Fibroblast of skin of right quadriceps (primary cell): ENCODE measurements at places on chromosomes 2 and 18.

GRCh38 chr18:37391698-37392548, 173.7 kb downstream of the CELF4 start:
- DNase-seq: no peak

DNA sequence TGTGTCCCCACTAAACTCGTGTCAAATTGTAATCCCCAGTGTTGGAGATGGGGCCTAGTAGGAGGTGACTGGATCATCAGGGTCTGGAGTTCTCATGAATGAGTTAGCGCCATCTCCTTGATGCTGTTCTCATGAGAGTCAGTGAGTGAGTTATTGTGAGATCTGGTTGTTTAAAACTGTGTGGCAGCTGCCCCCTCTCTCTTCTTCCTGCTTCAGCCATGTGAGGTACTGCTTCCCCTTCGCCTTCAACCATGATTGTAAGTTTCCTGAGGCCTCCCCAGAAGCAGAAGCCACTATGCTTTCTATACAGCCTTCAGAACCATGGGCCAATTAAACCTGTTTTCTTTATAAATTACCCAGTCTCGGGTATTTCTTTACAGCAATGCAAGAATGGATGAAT, 50.4 kb downstream of the AP1S3 start:
- no peak for DNase-seq

GRCh38 chr2:28780496-28780895, 28.9 kb downstream of the PPP1CB start:
- DNase-seq: no peak

DNA sequence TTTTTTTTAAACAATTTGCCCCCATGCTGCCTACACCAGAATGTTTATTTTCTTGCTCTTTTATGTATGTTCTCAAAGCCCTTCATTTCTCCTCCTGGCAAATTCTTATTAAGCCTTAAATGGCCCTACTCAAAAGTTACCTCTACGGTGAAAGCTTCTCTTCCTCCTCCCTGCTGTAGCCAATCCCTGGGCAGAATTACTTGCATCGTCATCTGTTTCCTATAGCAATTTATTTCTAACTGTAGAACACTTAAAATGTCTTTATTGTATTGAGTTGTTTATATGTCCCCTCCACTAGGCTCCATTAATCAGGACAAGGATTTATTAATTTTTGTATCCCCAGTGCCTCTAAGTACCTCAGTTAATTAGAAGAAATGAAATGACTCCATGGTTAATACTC, 2.5 kb upstream of the RAD51AP2 start:
- no peak for DNase-seq

DNA sequence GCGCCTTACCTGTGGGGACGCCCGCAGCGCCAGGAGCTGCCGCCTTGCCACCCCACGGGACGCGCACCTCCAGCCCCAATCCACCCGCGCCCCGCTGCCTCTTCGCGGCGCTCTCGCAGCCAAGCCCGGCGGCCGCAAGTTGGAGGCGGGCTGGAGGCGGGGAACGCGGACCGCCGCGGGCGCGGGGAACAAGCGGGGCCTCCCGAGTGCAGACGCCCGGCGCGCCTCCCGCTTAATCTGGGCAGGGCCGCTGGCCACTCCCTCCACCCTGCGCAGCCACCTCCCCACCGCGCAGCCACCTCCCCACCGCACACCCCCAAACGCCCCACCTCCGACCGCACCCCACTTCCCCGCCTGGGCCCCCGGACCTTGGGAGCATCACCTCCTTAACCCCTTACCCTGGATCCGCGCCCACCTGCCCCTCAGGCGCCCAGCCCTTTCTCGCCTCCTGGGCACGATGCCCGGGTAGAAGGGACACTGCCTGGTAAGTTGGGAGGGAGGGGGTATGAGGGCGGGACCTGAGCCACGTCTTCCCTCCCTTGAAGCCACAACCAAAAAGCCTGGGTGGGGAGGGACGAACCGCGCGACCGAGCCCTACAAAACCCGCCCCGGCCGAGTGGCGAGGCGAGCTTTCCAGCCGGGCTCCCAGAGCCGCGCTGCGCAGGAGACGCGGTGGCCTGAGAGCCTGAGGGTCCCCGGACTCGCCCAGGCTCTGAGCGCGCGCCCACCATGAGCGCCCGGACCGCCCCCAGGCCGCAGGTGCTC, at the start of the genes COL4A3 and COL4A4:
Gene COL4A3, plus strand, starts transcription at position 627 of the 765 bp plus-strand sequence. Its CDS starts 103 bp downstream, at position 730.
Gene COL4A4, minus strand, starts transcription at position 208 of the 765 bp plus-strand sequence. CDS start 16,722 bp downstream, outside the sequence.
- DNase-seq: no peak

GRCh38 chr2:1974397-1974796, 230.1 kb upstream of the PXDN start:
- DNase-seq: peak; percentile 76

GRCh38 chr2:175234153-175234552, 52.6 kb upstream of the ATP5MC3 start:
- peak; percentile 75 for DNase-seq

- no peak for DNase-seq
Measured at GRCh38 chr2:86052676-86053075, 53.0 kb downstream of the POLR1A start.

DNA sequence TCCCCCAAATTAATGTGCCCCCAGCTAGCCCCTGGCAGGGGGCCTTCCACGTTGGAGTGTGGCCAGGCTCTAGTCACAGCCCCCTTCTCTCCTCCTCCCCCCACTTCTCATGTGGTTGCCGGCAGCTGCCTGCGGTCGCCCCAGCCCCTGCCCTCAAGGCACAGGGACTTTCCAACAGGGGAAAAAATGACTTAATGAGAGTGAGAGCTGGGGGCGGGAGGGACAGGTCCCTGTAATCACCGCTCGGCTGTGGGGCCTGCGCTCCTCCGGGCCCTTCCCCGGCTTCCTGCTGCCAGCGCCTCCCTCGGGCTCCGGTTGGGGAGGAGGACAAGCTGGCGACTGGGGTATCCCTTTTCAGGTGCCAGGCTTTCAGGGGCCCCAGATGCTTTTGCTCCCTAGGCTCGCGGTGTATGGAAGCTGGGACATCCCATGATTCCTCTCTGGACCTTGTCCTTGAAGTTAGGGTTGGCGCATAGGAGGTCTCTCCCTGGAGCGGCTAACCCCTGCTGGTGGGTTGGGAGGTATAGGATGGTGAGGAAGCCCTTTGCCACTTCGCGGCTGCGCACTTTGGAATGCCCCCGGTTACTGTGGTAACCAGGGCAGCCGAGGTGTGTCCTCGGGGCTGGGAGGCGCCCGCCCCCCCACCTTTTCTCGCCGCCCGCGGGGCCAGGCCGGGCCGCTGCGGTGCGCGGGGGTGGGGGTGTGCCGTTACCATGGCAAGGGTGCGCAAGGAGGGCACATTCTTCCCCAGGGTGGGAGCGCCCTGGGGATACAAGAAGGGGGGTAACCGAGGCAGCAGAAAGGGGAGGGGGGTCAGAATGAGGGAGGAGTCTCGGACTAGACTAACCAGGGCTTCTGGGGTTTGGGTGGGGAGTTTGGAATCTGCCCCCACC, 16.1 kb downstream of the WNT10A start:
- no peak for DNase-seq

GRCh38 chr18:13615432-13615861, 110.9 kb downstream of the FAM210A start:
- peak; percentile 24 for DNase-seq

GRCh38 chr2:179538406-179539123, 273.9 kb upstream of the SESTD1 start:
- peak; percentile 46 for DNase-seq

DNA sequence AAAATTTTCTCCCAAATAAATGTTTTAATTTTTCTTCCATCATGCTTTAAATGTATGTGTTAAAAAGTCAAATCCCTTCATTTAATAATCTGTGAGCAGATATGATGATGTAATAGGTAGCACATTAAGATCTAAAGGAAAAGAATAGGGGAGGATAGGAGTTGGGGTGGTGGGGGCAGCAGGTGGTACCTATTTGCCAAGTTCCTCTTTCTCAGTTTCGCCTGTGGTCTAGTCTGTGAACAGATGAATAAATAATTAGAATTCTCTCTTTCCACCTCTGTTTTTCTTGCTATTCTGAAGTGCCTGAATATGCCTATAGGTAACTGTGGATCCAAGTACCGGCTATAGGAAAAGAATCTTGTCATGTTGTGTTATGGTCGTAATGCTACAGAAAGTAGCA, 152.5 kb downstream of the NRXN1 start:
- DNase-seq: no peak

- no peak for DNase-seq
Measured at GRCh38 chr2:122163617-122164016, 408.2 kb downstream of the TSN start.

DNA sequence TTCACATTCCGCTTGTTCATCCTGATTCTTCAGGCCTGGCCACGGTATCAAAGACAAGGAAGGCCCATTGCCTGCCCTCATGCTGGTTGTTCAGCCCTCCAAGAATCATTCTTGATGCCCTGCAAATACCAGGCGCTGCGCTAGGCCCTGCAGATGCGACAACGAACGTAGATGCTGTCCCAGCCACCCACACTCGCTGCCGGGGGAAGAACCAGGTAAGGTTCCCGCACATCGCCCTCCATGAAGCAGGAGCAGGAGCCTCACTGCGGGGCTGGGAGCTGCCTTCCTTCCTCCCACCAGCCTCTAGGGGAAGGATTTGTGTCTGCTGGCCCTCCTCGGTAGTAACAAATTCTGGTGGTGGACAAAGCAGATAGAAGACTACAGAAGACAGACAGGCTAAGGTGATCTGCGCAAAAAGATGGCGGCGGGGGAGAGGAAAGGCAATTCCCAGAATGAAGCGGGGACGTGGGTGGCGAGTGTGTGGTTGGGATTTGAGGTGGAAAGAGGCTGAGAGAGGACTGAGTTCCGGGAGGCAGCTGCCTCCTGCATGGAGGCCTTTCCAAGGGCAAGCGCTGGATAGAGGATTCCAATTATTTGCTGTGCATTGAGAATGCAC, 19.8 kb upstream of the GPR55 start:
- no peak for DNase-seq

GRCh38 chr2:86628091-86628522, 4.4 kb upstream of the RNF103 start:
- DNase-seq: no peak

DNA sequence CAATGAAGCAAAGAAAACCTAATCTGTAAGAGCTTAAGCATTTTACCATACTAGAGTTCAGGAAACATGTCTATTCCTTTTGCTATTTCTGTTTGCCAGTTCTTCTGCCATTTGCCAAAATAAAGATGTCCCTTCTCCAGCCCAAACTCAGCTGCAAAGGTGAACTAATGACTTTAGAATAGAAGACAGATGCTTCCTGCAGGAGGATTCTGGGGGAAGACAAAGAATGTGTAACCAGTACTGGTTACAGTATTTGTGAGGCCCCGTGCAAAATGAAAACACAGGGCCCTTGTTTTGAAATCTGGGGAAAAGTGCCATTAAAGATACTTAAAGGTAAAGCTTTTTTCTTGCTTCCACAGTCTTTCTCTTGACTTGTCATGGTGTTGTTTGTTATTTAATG, 34.3 kb upstream of the MTX2 start:
- DNase-seq: no peak

- no peak for DNase-seq
Measured at GRCh38 chr2:140440815-140441214, 1660.6 kb upstream of the NXPH2 start.

DNA sequence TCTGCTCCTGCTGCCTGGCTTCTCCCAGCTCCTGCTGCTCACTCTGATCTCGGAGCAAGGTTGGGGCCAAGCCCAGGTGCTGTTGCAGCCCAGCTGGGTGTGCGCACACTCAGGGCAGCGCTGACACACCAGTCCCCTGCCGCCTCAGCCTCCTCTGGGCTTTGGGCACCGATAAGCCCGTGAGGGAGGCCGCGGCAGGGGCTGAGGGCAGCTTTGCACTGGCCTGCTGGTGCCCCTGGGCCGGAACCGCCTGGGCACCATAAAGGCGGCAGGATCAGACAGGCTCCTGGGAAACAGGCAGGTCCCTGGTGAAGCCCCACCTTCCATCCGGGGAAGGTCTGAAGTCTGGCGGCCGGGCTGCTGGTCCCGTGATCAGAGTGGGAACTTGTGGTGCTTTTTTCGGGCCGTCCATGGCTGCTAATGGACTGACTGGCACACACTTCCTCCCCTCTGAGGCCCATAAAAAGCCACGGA, 14.1 kb upstream of the EML6 start:
- DNase-seq: no peak

DNA sequence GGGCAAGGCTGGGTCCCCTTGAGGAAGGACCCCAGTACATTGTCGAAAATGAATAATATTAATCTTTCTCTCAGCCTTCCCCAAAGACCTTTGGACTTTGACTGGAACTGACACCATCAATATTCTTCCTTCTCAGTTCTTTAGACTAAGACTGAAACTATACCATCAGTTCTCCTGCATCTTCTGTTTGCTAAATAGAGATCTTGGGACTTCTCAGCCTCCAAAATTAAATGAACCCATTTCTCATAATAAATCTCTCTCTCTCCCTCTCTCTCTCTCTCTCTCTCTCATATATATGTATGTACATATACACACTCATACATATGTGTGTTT, 39.7 kb upstream of the VRK2 start:
- DNase-seq: no peak

DNA sequence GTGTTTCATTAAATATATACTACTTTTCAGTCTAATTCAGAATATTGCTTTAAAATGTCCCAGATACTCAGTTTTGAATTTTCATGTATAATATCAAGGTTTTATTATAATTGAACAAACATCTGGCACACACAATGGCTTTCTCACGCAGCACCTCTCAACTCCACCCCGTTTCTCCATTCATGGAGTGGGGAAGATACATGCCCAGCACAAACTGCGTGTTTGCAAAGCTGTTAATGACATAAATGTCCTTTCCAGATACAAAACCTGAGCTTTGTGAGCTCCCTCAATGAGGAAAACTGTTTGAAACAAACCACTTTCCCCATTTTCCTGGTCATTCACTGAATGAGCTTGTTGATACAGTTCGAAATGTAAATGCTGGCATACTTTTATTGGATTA, 150.3 kb upstream of the RASGRP3 start:
- no peak for DNase-seq

GRCh38 chr2:71832388-71832787, 315.3 kb downstream of the CYP26B1 start:
- DNase-seq: peak; percentile 65

DNA sequence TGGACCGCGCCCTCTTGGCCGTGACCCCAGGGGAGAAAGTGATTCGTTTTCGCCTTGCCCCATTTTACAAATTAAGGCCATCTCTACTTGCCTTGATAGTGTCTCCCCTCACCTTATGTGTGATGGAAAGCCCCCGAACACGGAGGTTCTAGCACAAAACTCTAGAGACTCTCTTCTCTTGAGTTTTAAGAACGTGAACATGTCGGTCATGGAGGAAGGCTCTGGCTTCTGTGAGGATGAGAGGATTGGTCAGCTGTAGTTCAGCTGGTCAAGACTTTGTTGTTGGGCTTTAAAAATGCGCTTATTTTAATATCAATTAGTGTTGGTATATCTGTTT, 828 bp downstream of the DYNC1I2 start:
- no peak for DNase-seq

DNA sequence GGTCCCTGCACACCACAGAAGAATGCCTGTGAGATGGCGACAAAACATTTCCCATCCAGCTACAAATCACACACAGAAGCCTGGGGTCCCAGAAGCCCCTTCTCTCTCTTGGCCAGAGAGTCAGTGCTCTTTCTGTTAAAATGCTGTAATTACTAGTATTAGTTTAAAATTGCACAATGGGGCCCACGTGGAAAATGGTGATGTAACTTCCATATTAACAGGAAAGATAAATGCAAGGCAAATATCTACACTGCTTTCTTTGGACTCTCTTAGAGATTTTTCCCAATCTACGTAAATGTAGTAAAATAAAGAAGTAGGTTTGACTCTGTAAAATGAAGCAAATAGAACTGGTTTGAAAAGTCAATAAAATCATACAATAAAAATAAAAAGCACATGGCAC, 113.9 kb upstream of the TFCP2L1 start:
- DNase-seq: no peak
